Stimulated activated CD4-positive, alpha-beta T cell treated with anti-CD3 and anti-CD28 coated beads, Interleukin-1b, Interleukin-23, amount 100 ng/mL, for 24 hours (primary cell): ENCODE measurements at places on chromosomes 7 and 10.
A peak's percentile ranks its signal among the peaks of the same experiment; 100 is the strongest.

GRCh38 chr7:145168427-145168826 is 332.6 kb upstream of the TPK1 start:
- no peak for DNase-seq

DNA sequence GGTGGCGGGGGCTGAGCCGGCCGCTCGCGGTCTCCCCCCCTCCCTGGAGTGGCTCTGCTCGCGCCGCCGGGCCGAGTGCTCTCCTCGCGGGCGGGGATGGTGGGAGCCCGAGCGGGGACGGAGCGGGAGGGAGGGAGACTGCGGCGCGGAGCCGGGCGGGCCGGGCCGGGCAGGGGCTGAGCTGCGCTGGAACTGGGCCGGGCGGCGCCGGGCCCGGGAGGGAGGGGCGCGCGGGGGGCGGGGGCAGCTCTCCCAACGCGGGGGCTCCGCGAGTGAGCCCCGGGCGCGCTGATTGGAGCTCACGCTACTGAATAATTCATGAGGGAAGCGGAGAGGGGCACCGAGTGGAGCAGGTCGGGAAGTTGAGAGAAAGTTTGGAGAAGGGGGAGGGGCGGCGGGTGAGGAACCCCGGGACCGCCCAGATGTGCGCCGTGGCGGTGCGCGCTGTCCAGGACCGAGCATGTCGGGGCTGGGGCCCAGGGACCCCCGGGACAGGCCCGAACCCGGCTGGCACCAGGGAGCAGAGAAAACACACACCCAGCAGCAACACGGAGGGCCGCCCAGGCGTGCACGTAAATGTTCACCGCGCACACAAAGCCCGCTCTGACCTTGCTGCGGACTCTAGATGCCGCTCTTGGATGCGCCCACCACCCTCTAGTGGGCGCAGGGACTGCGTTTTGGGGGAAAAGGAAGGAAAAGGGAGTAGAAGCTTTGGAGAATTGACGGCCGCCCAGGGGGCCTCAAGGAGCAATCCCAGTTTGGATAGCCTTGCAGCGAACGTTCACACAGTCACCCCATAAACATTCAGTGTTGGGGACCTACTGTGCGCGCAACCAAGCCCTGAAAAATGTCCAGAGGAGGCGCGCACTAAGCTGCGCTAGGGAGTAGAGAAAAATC is at the start of gene EPHB4:
Gene EPHB4, minus strand, starts transcription at position 194 of the 897 bp plus-strand sequence. CDS start 493 bp downstream, outside the sequence.
- DNase-seq: no peak

GRCh38 chr10:103396789-103397087 is 312 bp downstream of the PDCD11 start:
- no peak for DNase-seq

DNA sequence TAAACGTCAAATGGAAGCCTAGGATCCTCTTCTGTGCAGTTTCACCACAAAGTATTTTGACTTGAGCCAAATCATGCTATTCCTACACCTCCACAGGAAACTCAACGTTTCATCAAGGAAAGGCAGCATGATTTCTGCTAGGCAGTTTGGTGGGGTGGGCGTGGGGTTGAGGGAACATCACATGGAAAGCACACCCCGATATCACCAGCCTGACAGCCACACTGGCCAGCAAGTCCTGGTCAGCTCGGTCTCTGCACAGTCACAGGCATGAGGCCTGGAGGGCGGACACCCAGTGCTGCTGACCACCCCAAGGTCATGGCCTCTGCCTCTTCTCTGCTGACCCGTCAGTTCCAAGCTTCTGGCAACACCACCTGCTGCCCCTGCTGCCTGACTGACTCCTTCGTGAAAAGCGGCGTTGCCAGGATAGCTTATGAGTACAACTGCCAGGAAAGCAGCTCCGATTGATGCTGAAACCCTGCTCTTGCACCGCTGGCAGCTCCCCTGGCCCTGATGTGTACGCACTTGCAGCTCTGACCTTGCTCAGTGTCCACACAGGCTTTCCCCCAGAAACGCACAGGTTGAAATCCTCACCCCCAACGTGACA is 171.5 kb downstream of the DIP2C start:
- no peak for DNase-seq

DNA sequence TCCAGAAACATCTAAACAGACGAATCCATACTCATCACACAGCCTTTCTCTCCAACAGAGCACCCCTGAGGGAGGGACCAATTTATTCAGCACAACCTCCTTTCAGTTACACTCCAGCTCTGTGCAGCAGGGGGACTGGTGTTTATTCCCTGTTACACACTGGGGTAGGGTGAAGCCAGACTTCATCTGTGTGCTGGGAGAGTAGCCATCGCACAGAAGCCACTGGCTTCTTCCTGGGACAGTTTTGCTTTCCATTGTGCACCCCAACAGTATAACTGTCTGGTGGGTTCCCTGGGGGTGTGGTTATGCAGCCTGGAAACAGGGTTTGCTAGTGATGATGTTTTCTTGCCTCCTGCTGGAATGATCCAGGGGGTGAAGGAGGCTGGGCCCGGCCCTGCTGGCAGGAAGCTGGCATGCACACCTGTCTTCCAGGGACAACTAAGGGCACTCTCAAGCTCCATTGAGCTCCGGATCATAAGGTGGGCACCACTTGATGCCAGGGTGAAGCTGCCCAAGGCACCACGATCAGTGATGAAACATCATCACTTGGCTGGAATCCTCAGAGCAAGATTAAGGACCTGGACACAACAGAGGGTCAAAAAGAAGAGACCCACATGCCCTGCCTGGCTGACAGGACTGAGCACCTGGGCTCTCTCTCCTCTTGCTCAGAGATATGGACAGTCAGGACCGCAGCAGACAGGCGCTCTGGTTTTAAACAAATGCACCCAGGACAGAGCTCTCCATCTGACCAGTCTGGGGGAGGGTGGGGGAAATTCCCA is 293.2 kb downstream of the GRID1 start:
- no peak for DNase-seq

- DNase-seq: no peak
These were observed 151.8 kb downstream of the DPP6 start for GRCh38 chr7:154204046-154204445.

DNA sequence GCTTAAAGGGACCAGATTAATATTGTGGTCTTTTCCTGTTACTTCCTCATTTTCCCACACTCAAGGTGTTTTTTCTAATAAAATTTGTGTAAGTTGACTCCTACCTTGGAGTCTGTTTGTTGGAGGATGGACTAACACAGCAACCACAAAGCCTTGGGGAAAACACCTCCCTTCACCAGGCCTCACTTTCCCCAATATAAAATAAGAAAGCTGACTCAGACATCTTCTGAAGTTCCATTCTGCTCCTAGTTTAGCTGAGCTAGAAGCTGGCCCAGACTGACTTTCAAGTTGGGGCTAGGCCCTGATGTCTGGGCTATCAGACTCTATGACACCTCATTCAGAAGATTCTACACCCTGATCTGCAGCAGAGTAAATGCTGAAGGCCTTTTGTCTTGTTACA is 73.0 kb upstream of the ADRB1 start:
- DNase-seq: no peak

DNA sequence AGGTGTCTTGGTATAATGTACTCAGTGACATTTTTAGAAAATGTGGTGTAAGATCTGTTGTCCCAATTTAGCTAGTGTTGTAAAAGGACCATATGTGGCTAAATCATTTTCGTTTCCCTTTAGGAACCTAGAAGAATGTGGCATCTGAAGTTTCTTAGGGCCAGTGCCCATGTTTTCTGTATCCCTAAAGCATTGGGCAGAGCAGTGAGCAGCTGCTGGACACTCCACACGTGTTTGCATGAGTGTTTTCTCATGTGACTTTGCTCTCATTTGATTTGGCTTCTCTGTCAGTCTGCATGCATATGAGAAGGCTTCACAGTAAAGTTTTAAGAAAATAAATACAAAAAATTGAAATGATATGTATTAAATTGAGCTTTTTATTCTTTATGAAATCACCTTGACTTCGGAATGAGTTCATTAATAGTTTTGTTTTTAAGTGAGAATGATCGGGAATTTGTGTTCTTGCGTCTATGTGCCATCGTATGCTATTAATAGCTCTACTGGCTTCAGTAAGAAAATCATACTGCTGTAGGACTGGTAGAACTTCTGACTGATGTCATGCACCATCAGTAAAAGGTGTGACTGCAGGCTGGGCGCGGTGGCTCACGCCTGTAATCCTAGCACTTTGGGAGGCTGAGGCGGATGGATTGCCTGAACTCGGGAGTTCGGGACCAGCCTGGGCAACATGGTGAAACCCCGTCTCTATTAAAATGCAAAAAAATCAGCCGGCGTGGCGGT is 61.3 kb downstream of the RBM33 start:
- DNase-seq: no peak

GRCh38 chr7:139784648-139785047 is 6.8 kb upstream of the HIPK2 start:
- DNase-seq: no peak

- DNase-seq: peak; percentile 21
These were observed 72.6 kb downstream of the OSBPL3 start for GRCh38 chr7:24907311-24907886.

GRCh38 chr7:38142736-38143135 is 35.3 kb upstream of the STARD3NL start:
- DNase-seq: no peak

DNA sequence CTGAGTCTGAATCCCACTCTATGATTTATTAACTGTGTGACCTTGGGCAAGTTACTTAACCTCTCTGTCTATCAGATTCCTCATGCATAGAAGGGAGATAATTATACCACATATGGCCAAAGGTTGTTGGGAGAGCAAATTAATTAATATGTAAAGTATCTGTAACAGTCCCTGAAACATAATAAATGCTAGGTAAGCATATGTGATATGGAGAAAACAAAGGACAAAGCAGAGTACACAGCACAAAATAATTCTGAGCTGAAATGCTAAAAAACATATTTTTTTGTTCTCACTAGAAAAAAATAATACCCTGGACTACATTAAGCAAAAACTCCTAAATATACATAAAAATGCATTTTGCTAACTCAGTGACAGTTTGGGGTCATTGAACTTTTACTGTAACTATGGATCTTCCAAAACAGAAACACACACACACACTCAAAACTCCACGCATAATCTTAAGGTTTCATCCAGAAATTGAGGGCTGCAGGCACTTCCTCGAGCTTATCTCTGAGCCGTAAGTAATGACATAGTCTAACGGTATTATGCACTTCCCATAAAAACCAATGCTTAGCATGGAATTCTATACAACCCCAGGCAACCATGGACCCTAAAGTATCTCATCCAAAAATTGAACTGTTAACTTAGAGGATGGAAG is 201.7 kb upstream of the PTN start:
- no peak for DNase-seq

DNA sequence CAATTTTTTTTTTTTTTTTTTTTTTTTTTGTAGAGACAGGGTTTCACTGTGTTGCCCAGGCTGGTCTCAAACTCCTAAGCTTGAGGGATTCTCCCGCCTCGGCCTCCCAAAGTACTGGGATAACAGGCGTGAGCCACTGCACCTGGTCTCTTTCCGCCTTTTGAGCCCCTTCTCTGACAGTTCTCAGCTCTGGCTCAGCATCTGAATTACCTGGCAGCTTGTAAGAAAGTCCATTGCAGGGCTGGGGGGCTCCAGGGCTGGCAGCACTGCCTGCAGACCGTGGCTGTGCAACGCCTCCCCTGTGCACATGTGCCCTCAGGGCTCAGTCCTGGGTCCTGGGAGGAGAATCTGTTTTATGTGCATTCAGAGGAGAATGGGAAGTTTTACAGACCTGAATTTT is 37.6 kb downstream of the VWA2 start:
- DNase-seq: no peak

DNA sequence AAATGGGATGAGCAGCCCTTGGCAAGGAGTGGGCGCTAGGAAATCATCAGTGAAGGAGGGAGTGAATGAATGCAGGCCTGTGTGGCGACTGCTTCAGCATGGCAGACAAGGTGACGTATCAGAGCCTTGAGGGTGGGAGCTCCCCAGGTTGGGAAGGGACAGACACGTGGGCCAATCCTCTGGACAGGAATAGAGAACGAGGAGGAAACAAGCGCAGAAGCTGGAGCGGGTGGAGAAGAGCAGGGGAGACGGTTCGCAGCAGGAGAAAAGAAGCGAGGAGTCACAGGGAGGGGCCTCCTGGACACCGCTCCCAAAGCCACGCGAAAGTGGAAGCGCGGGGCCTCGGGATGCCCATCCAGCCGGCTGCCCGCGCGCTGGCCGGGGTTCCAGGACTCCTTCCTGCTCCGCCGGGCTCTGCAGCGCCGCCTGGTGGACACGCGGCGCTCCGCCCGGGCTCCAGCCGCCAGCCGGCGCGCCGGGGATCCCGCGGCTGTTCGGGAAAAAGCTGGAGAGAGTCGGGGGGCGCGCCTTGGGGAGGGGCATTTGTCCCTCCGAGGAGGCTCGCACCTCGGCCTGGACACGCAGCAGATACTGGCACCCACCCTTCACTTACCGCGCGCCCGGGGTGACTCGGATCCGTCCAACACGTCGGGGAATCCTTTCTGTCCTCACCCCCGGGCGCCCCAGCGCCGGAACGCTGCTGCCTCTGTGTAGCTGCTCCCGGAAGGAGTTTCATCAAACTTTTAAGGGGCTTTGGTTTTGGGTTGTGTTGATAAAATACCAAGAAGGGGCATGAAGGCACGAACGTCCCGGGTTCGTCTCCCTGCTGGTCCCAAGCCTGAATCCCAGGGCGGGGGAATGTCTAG is 6.3 kb downstream of the ZNF503 start:
- no peak for DNase-seq

DNA sequence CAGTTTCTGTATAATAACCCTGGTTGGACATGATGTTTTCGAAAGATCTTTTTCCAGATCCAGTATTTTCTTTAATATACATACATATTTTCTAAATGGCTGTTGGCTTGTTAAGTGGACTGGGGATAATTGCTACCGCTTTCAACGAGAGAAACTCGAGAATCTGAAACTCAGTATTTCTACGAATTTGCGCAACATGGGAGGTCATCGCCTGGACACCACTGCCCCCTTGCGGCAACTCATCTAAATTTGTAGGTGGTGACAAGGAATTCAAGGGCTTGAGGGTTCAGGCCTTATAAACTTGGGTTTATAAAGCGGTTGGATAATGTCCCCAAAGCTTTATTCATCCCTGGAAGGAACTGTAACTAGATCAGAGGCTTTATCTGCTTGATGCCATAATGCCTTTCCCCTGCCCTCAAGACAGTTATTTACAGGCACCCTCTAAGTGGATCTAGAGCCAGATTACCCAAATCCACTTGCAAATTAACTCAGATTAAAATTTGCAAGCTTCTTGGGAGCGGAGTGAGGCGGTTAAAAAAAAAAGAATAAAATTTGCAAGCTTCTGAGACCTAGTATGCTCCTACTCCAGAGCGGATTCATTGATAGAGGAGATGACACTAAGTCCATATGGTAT is 21.3 kb upstream of the KCNK18 start:
- DNase-seq: peak; percentile 59

- no peak for DNase-seq
These were observed 3.7 kb upstream of the UPP1 start for GRCh38 chr7:48085433-48085791.
